Stomach (tissue), 19 donors: ENCODE measurements at places on chromosomes 12 and 14.
A peak's percentile ranks its signal among the peaks of the same experiment; 100 is the strongest.

- DNase-seq: peak; percentile 57
Measured at GRCh38 chr12:103877934-103878510, 37.0 kb upstream of the NT5DC3 start.

- no peak for DNase-seq
Measured at GRCh38 chr12:93684716-93685115, 7.5 kb downstream of the CRADD start.

- DNase-seq: no peak
Measured at GRCh38 chr12:9361879-9362326, 153.7 kb upstream of the PZP start.

DNA sequence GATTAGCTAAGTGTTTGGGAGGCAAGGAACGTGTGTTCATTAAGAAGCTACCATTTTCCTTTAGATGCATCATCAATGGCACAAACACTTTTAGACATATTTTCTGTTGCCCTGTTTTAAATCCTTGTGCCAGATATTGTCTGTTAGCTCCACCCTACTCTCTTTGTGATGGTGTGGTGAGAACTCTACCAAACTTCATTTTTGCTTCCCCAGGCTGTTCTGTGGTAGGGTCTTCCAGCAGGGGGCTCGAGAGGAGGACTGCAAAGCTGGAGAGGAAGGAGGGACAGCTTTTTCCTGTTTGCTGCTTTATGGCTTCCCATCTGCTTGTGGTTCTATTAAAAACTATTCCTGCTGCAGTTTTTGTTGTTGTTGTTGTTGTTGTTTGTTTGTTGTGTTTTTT lies 23.8 kb upstream of the STRAP start:
- DNase-seq: no peak

DNA sequence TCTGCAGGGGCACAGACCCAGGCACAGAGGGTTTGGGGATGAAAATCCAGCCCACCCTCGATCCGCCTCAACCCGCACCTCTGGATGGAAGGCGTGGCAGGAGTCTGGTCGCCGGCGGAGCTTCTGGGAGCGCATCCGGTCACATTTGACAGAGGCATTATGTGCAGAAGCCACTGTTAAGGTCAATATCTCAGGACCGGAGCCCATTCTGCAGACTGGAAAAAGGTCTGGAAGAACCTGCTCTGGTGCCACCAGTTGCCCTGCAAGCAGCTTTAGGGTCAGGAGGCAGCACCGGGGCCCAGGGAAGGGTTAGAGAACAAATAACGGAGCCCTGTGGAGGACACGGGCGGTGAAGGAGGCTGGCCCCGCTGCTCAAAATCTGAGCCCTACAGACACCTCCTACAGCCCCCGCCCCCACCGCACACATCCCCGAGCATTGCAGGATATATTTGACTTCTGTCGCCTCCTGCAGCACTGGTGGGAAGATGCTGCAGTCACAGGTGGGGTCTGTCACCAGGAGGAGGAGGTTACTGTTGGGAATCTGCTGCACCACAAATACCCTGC lies 25.1 kb upstream of the LRTM2 start:
- no peak for DNase-seq

- no peak for DNase-seq
Measured at GRCh38 chr14:36863271-36863670, 201.6 kb downstream of the PAX9 start.

- DNase-seq: peak; percentile 60
Measured at GRCh38 chr14:54683882-54684794, 117.2 kb downstream of the SAMD4A start.

DNA sequence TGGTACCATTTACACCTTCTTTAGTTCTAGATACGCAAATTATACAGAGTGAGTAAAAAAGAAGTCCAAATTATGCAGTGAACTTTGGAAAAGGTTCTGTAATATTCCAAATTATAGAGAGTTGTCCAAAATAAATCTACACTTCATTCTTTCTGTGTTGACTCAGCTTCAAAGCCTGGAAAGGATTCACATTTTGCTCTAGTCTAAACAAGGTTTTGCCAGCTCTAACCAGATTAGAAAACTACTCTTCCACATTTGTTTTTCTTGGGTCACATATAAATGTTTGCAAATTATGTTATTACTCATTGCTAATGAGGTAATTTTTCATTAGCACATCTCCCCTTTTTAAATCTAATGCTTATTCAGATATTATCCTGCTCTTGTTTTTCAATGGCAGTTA lies 1562.4 kb upstream of the SEL1L start:
- DNase-seq: no peak

- DNase-seq: no peak
Measured at GRCh38 chr12:108653082-108653516, 19.4 kb upstream of the SELPLG start.
